Pulmonary artery endothelial cell (primary cell): ENCODE measurements at places on chromosomes 12 and 14.

DNA sequence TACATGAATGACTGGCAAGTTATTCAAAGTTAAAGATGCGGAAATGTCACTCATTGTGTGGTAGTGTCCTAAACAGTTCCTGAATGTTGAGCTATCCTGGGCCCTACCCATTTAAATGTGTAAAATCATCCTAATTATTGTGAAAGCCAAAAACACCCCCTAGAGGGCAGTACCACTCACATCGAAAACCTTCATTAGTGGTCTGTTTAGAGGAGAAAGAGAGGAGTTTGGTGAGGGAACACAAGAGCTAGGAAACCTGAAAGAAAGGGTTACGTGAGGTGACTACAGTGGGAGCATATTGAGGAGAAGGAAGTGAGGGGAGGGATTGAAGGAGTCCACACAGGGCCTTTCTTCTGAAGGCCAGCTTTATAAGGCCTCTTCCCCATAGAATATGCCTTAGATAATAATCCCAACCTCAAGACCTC lies 2.5 kb upstream of the TEP1 start:
- DNase-seq: peak; percentile 15

DNA sequence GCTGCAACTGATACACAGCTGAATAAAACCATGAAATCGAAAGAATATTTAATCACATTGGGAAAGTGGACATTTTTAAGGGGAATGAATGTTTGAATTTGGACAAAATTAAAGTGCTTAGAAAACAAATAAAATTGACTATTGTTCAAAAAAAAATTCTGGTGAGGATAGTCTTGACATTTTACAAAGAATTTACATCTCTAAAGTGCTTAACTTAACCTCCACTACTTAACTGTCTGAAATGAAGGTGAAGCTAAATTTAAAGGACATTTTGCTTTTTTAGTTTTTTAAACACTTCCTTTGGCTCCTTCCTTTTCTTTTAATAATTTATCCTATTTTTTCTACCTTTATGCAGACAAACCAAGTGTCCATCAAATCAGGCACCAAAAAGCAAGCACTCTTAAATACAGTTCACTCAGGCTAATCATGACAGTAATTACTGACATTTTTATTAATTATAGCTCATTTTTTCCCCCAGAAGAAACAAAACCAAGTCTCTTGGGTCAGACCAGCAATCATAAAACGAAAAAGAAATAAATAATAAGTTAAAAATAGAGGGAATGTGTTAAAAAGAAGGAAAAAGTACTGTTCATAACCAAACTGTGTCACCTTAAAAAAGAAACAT lies 5.7 kb upstream of the CCND2 start:
- DNase-seq: no peak

DNA sequence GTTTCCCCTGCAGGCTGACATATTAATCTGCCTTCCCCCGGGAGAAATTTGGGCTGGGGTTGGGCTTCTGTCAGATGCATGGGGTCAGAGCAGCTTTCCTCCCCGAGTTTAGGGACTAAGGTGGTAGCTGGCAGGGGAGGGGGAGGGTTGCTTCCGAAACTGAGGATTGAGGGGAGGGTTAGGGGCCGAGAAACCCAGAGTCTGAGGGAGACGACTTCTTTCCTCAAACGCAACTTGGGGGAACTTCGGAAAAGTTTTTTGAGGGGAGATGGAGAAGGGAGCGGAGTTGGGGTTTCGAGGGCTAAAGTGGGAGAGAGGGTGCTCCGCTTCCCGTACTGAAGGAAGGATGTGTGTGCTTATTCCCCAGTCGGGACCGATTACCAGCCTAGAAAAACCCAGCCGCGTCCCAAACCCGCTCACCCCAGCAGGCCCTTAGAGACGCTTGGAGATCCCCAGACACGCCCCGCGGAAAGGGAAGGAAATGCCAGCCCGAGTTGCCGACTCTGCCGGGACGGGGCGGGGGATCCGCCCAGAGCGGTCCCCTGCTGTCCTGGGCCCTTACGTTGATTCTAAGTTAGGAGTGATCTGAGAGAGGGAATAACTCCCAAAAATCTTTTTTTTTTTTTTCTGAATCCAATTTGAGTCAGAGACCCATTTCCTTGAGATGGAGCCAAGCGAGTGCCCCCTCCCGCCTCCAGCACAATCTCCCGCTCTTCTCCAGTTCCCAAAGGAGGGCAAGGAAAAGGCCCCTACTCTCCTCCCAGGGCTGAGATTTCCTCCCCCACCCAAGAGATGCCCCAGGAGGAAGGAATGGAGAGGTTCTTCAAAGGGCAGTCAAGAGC lies 61.9 kb downstream of the SMUG1 start:
- DNase-seq: no peak

DNA sequence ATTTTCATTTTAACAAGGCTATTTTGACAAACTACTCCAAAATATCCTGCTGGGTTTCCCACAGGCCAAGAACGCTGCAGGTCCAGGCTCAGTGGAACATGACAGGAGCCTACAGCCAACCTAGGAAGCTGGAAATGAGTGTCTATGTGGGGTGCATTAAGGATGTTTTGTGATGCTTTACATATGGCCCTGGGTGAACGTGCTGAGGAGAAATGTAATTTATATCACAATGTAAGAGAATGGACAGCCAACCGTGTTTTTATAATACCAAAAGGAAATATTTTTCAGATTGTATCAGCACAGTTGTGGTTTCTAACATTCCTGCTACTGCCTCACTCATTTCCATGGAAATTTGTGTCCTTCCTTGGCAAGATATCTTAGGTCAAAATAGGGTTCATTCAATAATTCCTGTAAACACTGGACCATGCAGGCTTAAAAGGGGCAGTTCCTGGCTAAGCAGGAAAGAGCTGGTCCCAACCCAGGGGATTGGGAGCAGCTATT lies 51.5 kb downstream of the ST8SIA1 start:
- peak; percentile 57 for DNase-seq

DNA sequence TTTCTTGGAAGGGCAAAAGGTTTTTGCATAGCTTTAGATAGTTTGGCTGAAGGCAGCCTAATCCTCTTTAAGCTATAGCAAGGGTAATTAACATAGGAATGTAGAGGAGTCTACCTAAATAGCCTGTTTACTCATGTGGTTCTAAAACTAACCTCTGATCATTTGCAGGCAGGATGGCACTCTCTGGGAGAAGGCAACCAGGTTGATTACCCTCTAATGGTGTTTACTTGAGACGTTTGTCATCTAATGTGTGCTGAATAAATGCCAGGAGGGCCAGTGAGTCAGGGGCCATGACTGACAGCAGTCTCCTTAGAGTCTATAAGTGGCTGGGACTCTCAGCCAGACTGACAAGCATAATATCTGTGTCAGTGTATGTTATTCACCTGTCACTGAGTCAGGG lies 286.4 kb downstream of the PCNX1 start:
- no peak for DNase-seq

- DNase-seq: no peak
These were observed 328.7 kb downstream of the RPL10L start for GRCh38 chr14:46322730-46323403.

DNA sequence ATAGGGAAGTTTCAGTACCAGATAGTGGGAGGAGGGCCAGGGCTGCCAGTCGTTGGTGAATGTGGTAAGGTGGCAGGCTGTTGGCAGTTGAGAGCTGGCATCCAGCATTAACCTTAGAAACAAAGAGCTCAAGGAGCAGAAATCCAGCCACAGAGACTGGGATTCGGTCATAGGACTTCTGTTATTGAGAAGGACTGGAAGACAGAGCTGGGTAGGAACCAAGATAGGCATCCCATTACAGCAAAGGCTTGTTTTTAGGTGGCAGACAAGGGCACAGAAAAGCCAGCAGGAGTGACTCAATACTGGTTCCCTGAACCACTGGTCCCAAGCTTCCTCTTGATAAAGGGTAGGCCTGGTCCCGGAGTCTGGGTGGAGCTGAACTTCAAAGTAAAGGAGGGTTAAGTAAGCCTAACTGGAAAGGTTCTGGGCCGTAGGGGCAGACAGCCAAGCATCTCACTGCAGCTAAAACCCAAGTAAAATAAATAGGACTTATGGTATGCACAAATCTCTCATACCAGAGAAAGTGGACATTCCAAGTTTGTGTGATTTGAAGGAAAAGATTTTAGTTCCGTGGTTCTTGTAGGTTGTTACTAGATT lies 147.9 kb downstream of the ETV6 start:
- DNase-seq: no peak

GRCh38 chr12:103969391-103969790 lies 3.7 kb downstream of the TDG start:
- no peak for DNase-seq

- no peak for DNase-seq
These were observed 84.9 kb downstream of the PHETA1 start for GRCh38 chr12:111283966-111284365.

- no peak for DNase-seq
These were observed 410.7 kb upstream of the RGS6 start for GRCh38 chr14:71521238-71522135.

GRCh38 chr14:58119381-58119780 lies 32.6 kb downstream of the ARMH4 start:
- no peak for DNase-seq

DNA sequence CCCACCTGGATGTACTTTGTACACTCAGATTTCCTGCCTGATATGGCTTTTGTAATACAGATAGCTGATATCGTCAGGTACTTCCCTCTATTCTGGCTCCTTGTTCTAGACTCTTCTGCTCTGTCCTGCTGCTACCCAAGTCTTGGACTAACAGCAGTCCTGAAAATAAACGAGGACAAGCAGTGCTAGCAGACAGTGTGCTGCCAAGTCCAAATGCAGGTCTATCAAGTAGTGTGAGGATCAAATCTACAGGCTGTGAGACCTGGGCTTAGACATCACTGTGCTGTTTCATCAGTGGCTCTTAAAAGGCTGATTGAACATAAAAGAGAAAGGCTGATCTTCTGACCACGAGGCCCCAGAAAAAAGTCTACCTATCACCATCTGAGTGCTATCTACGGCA lies 418.1 kb downstream of the APAF1 start:
- DNase-seq: no peak

DNA sequence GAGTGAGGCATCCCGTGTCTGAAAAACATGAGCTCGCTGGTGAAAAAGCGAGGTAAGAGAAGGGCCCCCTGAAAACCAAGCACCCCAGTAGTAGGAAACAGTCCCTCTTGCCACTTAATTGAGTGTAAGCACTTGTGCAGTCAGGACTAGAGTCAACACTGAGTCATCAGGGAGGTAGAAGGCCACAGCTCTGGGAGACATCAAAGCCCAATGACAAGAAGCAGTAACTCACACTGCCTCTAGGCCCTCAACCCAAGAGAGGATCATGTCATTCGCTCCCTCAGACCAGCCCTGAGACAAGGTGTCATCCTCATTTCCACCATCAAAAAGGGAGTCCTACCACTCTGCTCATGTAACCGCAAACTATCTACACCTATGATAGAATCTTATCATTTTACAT lies 17.8 kb downstream of the POMT2 start:
- DNase-seq: no peak

- no peak for DNase-seq
These were observed 3.8 kb downstream of the NR4A1 start for GRCh38 chr12:52054833-52055730.

GRCh38 chr12:903055-903454 lies 46.4 kb downstream of the RAD52 start:
- DNase-seq: no peak

DNA sequence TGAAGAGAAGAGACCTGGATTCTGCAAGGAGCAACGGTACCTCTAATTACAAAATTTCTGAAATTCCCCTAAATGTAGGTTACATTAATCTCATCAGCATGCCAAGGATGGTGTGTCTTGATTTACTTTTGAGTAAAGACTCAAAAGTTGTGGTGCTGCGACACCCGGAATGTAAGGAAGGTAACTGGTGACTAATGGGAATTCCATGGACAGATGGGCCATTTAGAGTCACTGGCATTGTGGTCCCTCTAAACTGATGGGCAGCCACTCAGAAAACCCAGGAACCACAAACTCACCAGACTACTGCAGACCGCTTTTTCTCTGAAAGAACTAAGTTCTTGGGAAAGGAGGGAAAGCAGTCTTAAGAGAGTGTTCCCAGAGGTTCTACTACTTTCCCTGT lies 32.8 kb downstream of the GRIN2B start:
- DNase-seq: no peak

GRCh38 chr14:98949051-98949450 lies 322.9 kb downstream of the BCL11B start:
- no peak for DNase-seq

DNA sequence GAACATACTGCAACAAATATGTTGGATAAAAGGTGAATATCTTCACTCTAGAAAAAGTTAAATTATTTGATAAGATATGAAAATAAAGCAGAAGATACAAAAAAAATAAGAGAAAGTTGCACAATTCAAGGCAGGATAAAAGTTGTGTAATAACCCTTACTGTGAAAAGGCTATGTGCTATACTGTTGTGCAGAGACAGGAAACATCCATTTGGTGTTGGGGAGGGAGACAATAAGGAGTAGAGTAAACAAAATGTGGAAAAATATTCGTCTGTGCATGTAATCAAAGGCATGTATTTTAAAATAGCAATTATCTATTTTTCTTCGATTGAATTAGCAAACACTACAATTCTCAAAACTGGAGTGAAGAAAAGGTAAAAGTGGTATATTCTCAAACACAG lies 34.8 kb downstream of the PTHLH start:
- DNase-seq: no peak

GRCh38 chr14:81298911-81299310 lies 78.2 kb upstream of the GTF2A1 start:
- DNase-seq: no peak

DNA sequence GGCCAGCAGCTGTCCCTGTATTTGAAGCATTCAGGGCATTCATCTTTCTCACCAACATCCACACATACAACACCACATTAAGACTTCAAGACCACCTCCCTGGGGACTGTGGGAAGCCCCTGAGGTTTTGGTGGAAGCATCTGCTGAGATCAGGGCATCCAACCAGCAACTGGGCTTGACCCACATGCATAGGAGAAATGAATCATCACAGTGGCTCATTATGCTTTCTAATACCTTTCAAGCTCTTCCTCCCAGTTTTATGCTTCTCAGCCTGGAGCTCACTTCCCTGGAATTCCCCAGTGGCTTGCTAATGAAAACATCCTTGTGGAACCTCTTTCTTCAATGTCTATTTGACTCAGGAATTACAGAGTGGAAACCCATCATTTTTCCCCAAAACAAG lies 21.4 kb upstream of the CMKLR1 start:
- DNase-seq: no peak

- no peak for DNase-seq
These were observed 7.7 kb upstream of the DCP1B start for GRCh38 chr12:2011643-2012607.

GRCh38 chr12:4482936-4483335 lies 37.3 kb upstream of the FGF6 start:
- no peak for DNase-seq

- no peak for DNase-seq
These were observed 1.1 kb downstream of the CCDC197 start for GRCh38 chr14:93997916-93998870.
